ENCODE measurements at places on chromosomes 11 and 22.
A peak's percentile ranks its signal among the peaks of the same experiment; 100 is the strongest.

DNA sequence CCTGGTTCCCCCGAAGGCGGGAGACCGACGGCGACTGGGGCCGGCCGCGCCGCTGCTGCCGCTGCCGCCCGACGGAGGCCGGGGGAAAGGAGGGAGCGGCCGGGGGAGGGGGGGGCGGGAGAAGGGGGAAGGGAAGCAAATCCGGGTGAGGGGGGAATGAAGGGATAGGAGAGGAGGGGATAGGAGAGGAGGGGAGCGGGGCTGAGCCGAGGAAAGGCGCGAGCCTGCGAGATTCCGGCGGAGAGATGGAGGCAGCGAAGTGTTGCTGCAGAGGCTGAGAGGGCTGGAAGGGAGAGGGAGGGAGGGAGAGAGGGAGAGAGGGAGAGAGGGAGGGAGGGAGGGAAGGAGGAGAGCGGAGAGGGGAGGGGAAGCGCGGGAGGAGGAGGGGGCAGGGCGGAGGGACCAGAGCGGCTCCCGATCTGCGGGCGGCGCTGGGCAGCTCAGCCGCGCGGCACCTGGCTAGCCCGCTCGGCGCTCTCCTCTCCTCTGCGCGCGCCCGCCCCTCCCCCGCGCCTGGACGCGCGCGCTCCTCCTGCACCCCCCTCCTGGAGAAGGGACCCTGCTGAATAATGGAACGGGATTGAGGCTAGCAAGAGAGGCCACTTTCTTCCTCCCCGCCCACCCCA is 52.3 kb downstream of the SLC22A12 start:
- DNase-seq = no peak

- no peak for DNase-seq
Measured at GRCh38 chr11:30422447-30423278, 99.8 kb downstream of the ARL14EP start.

DNA sequence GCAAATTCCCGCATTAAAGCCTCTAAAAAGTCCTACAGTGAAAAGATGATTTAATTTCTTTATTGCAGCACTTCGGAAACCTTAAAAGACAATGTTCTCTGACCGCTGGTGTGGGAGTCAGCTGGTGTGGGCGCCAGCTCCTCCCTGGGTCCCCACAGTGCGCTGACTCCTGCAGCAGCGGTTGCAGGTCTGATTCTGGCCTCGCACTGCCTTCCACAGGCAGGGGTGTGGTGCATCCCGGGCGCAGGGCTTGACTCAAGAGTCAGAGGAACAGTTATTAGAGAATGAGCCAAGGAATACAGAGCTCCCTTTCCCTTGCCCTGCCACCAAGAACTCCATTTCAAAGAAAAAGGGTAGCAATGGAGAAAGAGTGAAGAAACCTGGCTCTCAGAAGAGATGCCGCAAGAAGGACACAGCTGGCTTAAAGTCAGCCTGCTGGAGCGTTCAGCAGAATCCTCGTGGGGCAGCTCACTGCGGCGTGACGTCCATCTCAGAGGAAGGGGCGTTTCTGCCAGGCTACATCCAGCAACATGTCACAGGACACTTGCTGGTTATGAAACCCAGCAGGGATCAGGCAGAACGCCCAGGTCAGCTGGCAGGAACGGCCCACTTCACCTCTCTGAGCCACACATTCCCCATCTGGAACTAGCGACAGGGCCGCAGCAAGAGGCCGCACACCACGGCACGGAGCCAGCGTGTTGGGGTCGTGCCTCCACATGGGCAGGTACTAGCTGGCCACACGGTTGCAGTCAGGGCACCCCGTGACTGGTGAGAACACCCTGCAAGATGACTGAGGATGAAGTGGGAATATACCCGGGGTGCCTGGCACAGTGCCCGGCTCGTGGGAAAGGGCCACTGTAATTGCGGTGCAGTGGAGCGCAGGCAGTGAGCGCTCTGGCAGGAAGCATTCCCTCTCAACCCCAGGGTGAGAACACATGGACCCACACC is 18.1 kb upstream of the EFCAB6 start:
- no peak for DNase-seq

- peak; percentile 73 for DNase-seq
Measured at GRCh38 chr22:43883012-43883661, 8.7 kb downstream of the PNPLA5 start.

- no peak for DNase-seq
Measured at GRCh38 chr11:29627541-29627940, 389.3 kb downstream of the KCNA4 start.

DNA sequence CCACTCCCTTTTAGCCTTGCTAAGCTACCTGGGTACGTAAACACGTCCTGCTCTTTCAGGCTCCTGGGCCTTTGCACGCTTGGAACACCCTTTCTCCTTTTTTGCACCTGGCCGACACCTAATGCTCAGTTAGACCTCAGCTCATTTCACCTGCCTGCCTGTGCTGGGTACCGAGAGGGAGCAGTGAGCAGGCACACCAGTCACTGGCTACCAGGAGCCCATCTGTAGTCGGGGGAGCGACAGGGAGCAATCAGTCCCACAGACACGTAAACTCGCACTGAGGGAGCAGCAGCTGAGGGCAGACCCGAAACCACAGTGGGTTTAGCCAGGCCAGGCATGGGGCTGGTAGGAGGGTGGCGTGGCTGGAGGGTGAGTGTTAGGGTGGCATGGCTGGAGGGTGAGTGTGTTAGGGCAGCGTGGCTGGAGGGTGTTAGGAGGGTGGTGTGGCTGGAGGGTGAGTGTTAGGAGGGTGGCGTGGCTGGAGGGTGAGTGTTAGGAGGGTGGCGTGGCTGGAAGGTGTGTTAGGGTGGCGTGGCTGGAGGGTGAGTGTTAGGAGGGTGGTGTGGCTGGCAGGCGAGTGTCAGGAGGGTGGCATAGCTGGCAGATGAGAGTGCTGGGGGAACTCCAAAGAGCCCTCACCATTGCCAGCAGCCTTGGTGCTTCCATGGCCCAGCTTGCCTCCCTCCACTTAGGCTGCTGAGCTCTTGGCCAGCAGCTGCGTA is 6.4 kb upstream of the GTSE1 start:
- DNase-seq = no peak

GRCh38 chr11:70573701-70574151 is 175.4 kb downstream of the CTTN start:
- no peak for DNase-seq

DNA sequence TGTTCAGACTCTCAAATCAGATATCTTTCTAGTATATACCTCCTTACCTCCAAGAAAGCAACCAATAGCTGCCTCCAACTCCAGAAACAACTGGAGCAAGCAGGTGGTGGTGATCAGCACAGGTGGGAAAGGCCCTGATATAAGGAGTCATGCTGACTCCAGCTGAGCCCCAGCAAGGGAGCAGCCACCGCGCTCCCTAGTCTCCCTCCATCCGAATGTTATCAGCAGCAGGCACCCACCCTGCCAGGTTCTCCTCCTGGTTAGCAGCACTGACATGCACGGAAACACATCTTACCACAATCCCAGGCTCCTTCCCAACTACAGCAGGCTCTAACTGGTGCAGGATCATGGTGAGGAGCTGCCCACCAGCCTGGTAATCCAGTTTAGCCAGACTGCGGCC is 18.5 kb upstream of the STK33 start:
- no peak for DNase-seq
